ENCODE measurements at places on chromosomes 1 and 21.

DNA sequence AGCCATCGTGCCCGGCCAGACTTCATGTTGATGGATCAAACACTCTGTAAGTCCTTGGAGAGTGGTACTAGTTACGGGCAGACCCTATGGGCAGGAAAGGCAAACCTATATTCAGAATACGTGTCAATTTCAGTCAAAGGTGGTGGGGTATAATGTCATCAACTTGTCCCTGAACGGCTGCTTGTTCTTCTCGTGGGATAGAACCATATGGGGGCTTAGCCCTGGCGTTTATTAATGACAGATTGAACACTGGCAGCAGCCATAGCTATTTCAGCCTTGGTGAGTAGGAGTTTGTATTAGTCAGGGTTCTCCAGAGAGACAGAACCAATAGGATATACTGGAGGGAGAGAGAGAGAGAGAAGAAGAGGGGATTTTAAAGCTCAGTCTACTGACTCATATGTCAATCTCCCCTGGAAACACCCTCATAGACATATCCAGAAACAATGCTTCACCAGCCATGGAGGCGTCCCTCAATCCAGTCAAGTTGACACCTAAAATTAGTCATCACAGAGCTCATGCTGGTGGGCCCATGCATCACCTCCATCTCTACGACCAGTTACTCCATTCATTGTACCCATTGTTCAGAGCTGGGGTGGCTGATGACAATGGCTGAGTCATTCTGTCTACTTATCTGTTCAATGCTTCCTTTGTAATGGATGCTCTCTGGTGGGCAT, 16.1 kb upstream of the AQP10 start:
- no peak for DNase-seq

DNA sequence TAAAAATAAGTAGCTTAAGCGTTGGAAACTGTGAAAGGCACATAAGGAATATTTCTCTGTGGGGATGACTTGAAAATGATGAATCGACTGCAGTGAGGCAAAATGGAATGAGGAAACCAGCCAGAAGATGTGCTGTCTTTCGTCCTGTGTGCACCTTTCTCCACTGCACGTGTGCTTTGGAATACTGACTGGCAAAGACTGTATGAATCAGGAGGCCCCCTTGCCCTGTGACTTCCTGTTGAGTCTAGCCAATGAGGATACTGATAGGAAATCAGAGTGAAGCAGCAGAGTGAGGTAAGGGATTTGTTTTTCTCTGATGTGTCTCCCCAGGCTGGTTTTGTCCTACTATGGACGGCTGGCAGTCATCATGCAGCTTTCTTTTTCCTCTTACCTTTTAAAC, 118.2 kb upstream of the ADGRL4 start:
- DNase-seq: no peak

DNA sequence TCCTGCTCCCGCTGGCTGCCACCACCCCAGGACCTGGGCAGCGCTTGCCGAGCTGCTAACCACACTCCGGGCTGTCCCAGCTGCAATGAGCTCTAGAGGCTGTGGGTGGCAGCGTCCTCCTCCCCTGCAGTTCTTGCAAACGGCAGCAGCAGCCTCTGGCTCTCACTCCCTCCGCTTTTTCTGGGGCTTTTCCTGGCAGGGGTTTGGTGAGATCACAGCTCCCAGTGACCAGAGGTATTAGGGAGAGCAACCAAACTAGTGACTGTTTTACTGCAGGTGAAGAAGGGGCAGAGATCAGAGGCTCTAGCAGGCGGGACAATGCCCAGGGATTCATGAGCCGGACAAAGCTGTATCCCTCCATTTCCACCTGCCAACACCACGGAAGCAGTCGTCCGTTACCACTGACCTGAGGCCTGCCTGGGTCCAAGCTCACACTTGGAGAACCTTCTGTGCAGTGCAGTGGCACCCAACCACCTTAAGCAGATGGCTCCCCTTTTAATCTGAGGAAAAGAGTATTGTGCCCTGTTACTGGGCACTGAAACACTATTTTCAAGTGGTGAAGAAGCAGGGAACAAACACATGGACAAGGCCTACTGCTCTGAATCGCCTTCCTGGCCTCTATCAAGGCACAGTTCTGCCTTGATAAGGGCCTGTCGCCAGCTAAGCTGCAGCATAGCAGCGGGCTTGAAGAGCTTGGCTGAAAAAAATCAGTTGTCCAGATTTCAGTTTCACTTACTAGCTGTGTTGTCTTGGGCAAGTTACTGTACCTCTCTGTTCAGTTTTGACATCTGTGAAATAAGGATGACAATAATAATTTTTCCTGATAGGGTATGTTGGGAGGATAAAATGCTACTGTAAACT, at the start of gene F5:
F5 (minus strand) TSS at position 87 of the 861 bp plus-strand sequence. CDS start 95 bp downstream, outside the sequence.
- DNase-seq: peak; percentile 71

DNA sequence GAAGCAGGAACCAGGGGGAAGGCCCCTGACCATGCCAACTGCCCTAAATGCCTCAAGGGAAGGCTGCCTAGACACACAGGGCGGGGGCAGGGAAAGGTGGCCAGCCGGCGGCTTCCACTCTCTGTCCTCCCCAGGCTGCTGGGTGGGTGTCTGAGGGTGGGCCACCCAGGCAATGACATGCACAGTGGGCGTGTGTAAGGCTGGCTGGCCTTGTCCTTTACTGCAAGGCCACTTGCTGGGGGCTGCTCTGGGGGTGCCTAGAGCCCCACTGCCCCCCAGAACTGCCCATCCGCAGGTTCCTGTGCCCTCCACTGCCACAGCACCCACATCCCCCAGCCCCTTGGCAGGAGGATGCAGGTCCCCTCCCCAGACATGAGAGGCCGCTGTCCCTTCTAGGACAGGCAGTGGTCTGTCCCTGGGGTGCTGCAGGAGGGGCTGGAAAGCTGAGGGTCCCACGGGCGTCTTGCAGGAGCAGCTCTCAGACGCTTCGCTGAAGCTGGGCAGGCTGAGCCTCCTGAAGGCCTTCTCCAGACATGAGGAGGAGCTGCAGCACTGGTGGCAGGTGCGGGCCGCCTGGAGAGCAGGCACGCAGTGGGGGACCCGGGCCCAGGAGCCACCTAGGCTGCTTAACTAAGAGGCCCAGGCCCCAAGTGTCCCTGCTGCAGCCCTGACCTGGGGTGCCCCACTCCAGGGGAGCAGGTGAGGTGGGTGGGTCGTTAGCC, 10.1 kb downstream of the CCDC27 start:
- no peak for DNase-seq

GRCh38 chr1:222240536-222241181, 307.2 kb downstream of the HHIPL2 start:
- no peak for DNase-seq

GRCh38 chr1:225822655-225823403, 12.9 kb downstream of the EPHX1 start:
- DNase-seq: no peak

DNA sequence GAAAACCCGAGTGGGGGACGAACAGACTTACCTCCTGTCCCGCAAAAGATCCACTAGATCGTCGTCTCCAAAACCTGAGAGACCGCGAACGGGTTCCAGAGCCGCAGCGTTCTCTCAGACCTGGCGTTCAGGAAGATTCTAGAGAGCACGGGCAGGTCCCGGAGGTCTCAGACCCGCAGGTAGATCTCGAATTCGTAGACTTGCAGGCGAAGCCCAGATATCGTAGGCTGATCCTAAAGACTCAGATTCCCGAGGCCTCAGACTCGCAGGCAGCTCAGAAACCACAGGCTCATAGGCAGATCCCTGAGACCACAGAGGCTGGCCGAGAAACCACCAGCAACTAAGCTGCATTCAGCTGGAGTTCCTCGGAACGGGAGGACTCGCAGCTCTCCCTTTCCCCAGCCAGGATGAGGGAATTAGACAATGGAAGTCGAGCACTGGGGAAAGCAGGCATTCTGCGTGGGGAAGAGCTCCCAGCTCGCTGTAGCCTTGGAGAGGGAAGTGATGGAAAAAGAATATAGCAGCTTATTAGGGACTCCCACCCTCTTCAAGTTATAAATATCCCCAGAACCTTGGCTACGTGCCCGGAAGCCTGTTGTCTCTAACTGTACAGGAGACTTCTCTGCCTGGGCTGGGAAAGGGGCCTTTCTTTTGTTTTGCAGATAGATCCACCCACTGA, at the start of gene ZNF436:
ZNF436 (minus strand) TSS at position 502 of the 679 bp plus-strand sequence. CDS start 1,831 bp downstream, outside the sequence.
- no peak for DNase-seq

GRCh38 chr1:118504867-118505266, 319.8 kb upstream of the SPAG17 start:
- no peak for DNase-seq

GRCh38 chr21:17949421-17949820, 130.3 kb upstream of the C21orf91 start:
- no peak for DNase-seq

DNA sequence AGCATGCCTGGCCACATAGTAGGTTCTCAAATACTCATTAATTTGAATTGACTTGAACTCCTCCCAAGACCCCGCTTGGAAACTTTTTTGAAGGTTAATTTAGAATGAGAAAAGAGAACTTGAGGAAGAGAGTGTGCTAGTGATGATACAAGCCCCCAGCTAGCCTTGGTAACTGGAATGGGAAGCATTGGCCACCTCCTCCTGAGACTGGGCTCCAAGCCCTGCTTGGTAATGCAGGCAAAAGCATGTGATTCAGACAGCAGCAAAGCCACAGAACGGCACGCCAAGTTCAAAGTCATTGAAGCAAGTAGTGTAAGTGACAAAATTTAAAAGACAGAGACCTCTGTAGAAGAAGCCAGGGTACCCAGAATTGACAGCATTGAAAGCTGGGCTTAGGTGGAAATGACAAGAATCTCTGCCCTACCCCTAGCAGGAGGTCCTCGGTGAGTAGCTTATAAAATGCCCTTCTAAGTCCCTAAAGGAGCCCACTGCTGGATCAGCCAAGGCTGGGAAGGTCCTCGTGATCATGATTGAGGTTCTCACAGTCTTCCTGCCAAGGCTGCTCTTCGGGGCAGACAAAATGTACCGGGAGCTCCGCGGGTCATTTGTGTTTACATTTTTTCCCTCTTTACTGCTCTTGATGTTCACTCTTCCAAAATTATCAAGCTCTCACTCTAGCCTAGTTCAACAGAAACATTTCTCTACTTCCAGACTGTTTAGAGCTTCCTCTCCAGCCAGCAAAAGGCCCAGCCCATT, 99.4 kb downstream of the TSEN15 start:
- DNase-seq: no peak

GRCh38 chr1:196214866-196215265, 393.4 kb downstream of the KCNT2 start:
- DNase-seq: no peak

- DNase-seq: no peak
These were observed 3.5 kb upstream of the CD244 start for GRCh38 chr1:160866001-160866694.

GRCh38 chr1:48208652-48209051, 13.9 kb upstream of the SLC5A9 start:
- no peak for DNase-seq

DNA sequence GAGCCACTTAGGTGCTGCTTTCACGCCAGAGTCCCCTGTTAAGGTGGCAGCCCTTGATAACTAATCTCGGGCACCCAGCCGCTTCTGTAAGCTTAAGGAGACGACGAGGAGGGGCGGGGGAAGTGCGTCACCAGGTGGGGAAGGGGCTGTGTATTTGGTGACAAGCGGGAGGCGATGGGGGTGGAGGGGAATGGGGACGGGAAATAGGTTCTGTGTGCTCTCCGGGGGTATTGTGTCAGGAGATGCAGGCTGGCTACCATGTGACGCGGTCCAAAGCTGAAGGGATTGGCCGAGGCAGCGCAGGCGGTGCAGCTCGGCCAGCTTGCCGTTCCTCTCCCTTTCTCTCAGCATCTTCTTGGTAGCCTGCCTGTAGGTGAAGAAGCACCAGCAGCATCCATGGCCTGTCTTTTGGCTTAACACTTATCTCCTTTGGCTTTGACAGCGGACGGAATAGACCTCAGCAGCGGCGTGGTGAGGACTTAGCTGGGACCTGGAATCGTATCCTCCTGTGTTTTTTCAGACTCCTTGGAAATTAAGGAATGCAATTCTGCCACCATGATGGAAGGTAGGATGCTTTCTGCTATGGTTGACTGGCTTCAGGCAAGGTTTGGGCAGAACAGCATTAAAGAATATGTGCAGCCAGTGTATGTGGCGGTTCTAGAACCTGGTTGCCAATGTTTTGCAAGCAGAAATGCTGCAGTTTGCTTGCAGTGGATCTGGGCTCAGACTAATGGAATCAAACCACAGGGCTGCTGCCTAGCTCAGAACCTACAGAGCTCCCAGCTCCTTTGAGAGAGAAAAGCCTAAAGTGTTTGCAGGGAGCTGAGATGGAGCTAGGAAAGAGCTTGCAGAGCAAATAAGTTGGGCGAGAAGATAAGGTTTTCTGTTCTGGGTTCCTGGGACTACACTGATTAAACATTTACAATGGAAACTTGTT, at the start of gene SGIP1:
SGIP1 (plus strand) TSS at position 350 of the 937 bp plus-strand sequence; CDS start at position 556, 206 bp downstream.
- DNase-seq: no peak

GRCh38 chr1:96076589-96076988, 645.0 kb upstream of the PTBP2 start:
- DNase-seq: no peak

DNA sequence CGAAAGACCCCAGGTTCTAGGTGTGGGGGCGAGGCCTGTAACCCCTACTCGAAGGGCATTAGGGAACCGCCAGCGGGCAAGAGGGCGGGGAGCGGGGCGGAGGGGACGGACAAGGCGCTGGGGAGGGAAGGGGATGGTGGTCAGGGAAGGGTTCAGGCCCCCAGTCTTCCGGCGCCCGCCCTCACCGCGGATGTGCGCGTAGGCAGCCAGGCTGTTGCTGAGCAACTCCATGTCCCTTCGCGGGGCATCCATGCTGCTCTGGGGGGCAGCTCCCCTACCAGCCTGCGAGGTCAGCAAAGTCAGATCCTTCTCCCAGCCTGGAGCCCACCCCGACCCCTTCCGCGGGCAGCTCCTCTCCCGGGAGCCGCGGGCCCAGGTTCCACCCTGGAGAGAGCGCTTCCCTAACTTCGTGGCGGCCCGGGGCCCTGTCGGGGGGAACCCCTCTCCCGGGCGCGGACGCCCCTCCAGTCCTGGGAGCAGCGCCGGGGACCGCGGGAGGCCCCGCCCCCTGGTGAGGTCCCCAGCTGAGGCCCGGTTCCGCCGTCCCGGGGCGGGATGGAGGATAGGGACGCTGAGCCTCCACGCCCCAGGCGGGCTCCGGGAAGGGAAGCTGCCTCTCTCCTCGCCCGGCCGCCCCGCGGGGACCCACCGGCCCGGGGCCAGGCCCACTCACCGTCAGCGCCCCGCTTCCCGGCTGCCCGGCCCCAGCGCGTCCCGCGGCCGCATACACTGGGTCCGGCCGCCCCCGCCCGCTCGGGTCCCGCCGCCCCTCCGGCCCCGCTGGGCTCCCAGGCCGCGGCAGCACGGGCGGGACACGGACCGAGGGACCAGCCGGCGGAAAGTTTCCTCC, 434 bp downstream of the EVA1B start:
- DNase-seq: peak; percentile 25

DNA sequence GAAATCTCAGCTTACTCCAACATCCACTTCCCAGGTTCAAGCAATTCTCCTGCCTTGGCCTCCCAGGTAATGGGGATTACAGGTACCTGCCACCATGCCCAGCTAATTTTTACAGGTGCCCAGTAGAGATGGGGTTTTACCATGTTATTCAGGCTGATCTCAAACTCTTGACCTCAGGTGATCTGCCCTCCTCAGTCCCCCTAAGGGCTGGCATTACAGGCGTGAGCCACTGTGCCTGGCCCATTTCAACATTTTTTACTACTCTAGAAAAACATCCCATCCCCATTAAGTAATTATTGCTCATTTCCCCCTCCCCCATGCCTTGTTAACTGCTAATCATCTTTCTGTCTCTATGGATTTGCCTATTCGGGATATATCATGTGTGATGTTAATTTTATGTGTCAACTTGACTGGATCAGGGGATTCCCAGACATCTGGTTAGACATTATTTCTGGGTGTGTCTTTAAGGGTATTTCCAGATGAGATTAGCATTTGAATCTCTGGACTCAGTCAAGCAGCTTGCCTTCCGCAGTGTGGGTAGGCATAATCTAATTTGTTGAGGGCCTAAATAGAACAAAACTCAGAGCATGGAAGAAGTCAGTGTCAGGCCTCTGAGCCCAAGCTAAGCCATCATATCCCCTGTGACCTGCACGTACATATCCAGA, 33.0 kb upstream of the ZBTB8B start:
- DNase-seq: no peak

All from activated T-helper 1 cell treated with anti-CD3 and anti-CD28 coated beads, Interleukin-12 subunit alpha, Interleukin-12 subunit beta, Interleukin-2, Interleukin-4 antibody, amounts not matched to agents 30 ng/mL and 10 ng/mL and 1 ng/mL, durations not matched to agents 14 hours and 24 hours and 36 hours (primary cell).